ENCODE measurements at places on chromosomes 6 and 20.

DNA sequence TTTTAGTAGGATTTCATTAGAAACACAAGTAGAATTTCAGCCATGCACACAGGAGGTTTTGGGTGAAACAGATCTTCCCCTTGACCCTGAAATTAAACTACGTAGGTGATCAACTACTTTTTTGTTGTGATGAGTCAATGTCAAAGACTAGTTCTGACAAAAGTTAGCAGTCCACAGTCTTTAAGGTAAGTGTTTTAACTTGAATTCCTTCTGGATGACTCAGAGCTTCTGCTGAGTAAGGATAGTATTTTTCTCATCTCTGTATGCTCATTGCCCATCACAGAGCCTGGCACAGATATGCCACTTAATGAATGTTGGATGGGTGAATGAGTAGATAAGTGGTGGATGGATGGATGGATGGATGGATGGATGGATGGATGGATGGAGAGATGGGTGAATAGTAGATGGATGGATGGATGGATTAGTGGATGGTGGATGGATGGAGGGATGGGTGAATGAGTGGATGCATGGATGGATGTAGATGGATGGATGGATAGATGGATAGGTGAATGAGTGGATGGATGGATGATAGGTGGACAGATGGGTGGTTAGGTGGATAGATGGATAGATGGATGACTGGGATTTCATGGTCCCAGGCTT lies 165.3 kb downstream of the ZMYND8 start:
- DNase-seq, result no peak

- no peak for DNase-seq
Observed at GRCh38 chr20:55173601-55174000, 698.2 kb downstream of the DOK5 start.

DNA sequence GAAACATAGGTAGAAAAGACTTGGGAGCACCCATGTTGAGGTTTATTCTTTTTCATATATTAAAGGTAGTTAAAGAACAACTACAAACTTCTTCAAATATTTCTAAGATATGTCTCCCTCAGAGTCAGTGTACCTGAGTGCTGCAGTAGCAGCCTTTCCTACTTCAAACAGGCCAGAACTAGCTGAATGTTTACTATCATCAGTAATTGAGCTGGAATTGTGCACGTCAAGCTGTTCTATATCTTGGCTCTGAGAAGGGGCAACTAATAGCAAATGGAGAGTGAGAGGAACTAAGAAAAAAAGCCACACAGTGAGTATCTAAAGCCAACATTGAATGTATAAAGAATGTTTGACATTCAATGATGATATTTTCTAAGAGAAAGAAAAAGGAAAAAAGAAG lies 21.7 kb downstream of the MTCL3 start:
- DNase-seq, result no peak

DNA sequence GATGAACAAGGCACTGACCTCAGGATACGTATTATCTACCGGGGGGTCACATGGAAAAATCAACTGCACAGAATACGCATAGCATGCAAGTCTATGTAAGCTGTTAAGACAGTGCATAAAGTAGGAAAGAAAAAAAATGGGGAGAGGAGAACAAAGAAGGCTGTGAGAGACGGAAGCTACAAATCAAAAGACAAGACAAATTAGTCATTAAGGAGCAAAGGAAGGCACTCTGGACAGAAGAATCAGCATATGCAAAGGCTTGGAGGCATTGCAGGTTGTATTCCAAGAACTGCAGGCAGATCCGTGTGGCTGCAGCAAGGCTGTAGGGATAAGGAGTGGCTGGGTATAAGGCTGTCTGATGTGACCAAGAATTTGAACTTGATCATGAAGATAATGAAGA lies 89.0 kb downstream of the NRSN1 start:
- no peak for DNase-seq

DNA sequence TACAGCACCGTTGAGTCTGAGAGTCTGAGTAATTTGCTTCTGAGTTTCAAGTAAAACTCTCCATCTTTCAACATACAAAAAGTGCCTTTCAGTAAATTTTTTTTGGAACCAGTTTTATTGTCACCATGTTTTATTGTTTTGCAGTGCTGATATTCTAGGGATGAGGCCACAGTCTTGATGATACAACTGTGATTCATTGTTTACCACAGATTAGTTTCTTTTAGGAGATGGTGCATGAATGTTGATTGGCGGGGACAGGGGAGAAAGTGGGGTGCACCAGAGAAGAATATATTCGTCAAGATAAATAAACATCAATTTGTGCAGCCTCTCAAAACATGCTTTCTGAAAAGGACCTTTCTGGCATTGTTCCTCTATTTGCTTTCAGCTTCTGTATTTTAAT lies 109.0 kb downstream of the MCHR2 start:
- DNase-seq, result no peak

- no peak for DNase-seq
Observed at GRCh38 chr20:40435146-40435895, 253.7 kb downstream of the MAFB start.

- no peak for DNase-seq
Observed at GRCh38 chr6:76876922-76877553, 586.3 kb downstream of the HTR1B start.

Measured in stromal cell of bone marrow (primary cell).